Mesothelial cell of epicardium (in vitro differentiated cells): ENCODE measurements at places on chromosomes 4 and X.

GRCh38 chr4:95106408-95106928 is 348.7 kb downstream of the BMPR1B start:
- H3K27me3 ChIP-seq = peaks cover 5% of the 10 kb centered on the region
- no peak for DNase-seq
- peaks cover 9% of the 10 kb centered on the region for H3K4me1 ChIP-seq
- H3K4me3 ChIP-seq = no peak overlapping the region
- H3K27ac ChIP-seq = no peak overlapping the region

- no peak for DNase-seq
- H3K36me3 ChIP-seq = no peaks in the 10 kb centered on the region
- H3K4me1 ChIP-seq = no peaks in the 10 kb centered on the region
- H3K4me3 ChIP-seq = no peak overlapping the region
- peaks cover 10% of the 10 kb centered on the region for H3K27me3 ChIP-seq
- H3K27ac ChIP-seq = no peak overlapping the region
These were observed 123.1 kb upstream of the BOD1L1 start for GRCh38 chr4:13750594-13750993.

DNA sequence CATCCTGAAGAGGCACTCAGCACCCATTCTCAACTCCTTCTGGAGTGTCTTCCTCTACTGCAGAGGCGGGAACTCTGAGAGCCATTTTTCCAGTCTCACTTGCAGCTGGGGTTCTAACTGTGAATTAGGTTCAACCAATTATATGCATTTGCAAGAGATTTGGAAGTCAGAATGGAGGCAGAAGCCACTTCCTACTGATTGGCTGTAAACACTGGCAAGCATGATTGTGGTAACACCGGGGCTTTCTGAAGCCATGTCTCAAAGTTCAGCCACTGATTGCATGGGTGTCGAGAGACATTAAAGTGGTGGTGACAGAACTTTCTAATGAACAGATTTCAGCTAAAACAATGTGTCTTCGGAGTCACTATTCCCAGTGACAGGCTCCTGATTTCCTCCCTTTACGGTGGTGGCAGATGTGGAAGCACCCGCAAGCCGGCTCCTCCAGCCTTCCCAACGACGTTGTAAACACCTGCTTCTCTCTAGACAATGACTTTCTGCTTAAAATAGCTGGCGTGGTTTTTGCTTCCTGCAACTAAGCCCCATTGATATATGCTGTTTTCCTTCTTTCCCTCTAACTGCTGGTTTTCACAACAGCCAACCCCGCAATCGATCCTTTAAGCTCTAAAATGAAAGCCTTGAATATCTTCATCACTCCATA is 92.0 kb downstream of the IRF2 start:
- H3K27me3 ChIP-seq = no peaks in the 10 kb centered on the region
- no peak overlapping the region for H3K4me3 ChIP-seq
- DNase-seq = no peak
- peaks cover 8% of the 10 kb centered on the region for H3K36me3 ChIP-seq
- peak overlapping the region; percentile 55 for H3K27ac ChIP-seq
- H3K4me1 ChIP-seq = peaks cover 37% of the 10 kb centered on the region

GRCh38 chrX:155997436-155997835 is at the start of gene IL9R:
TSS of gene IL9R (plus strand) at chrX:155997696. CDS start at chrX:155997760, 64 bp downstream.
- no peak within 1 kb of the TSS for H3K4me3 ChIP-seq
- no peak for DNase-seq
- no peak within 1 kb of the TSS for H3K27ac ChIP-seq
- no peaks in the 10 kb centered on the region for H3K4me1 ChIP-seq

- no peaks in the 10 kb centered on the region for H3K36me3 ChIP-seq
- peaks cover 23% of the 10 kb centered on the region for H3K4me1 ChIP-seq
- DNase-seq = no peak
- H3K27me3 ChIP-seq = no peaks in the 10 kb centered on the region
These were observed 231.7 kb downstream of the HS3ST1 start for GRCh38 chr4:11196927-11197522.

GRCh38 chrX:101080326-101081124 is 1.8 kb downstream of the TMEM35A start:
- peaks cover 12% of the 10 kb centered on the region for H3K4me1 ChIP-seq
- H3K27me3 ChIP-seq = no peaks in the 10 kb centered on the region
- H3K4me3 ChIP-seq = no peak overlapping the region

GRCh38 chr4:118968005-118968404 is 79.4 kb downstream of the SYNPO2 start:
- DNase-seq = no peak
- no peak overlapping the region for H3K4me3 ChIP-seq
- H3K36me3 ChIP-seq = no peaks in the 10 kb centered on the region
- H3K4me1 ChIP-seq = peaks cover 56% of the 10 kb centered on the region

DNA sequence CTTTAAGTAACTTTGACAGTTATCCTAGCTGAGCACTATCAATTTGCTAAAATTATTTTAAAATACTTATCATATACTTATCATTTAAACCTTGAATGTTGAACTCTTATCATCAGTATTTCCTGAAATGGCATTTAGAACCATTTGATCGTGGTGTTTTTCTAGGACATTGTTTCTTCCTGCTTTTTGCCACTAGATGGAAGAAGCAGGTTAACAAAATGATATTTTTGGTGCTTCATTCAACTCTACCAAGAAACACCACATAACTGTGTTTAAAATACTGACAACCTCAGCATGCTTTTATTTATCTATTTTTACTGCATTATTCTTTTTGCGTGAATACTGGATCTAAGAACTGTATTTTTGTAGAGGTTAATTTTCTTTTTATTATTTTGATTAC is 44.6 kb downstream of the C4orf33 start:
- no peak for DNase-seq
- peaks cover 4% of the 10 kb centered on the region for H3K4me1 ChIP-seq
- no peak overlapping the region for H3K4me3 ChIP-seq

DNA sequence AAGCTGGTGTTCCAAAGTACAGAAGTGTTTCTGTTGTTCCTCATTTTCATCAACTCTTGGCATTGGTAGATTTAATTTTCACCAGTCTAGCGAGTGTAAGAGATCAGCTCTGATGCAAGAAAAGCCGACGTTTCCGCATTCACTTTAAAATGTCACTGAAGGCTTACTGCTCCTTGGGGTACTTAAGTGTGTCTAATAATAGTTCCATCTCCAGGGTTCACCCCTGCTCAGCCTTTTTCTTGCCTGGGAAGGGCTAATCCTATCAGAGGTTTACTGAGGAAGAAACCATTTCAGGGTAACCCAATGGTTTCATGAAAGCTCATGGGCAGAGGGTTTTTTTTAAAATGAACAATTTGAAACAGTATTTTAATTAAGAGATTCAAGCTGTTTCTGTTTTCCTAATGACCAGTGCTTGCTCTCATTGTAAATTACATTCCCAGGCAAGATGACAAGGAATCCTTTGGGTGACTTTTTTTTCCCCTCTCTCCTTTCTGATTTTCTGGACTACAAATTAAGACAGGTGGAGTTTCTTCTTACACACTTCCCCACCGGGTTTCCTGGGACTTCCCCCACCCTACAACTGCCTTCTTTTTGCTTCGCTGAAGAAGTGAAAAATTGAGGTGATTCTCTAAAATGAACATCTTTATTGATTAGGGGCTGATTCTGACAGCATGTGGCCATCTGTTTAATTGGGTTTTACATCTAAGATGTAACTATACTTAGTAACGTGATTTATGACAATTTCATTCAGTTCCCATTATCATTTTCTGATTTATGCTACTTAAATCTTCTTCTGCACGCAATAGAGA is 78.7 kb upstream of the CBLL2 start:
- peak overlapping the region; percentile 75 for H3K27ac ChIP-seq
- peaks cover 28% of the 10 kb centered on the region for H3K4me1 ChIP-seq
- H3K4me3 ChIP-seq = no peak overlapping the region
- no peaks in the 10 kb centered on the region for H3K27me3 ChIP-seq

- H3K4me3 ChIP-seq = no peak overlapping the region
- DNase-seq = no peak
- H3K4me1 ChIP-seq = no peaks in the 10 kb centered on the region
- H3K36me3 ChIP-seq = no peaks in the 10 kb centered on the region
- no peak overlapping the region for H3K27ac ChIP-seq
- H3K27me3 ChIP-seq = peaks cover 31% of the 10 kb centered on the region
These were observed 772 bp upstream of the MTTP start for GRCh38 chr4:99573735-99574368.

GRCh38 chr4:182343453-182343852 is 100.3 kb downstream of the TENM3 start:
- DNase-seq = no peak
- H3K27me3 ChIP-seq = peaks cover 52% of the 10 kb centered on the region
- no peak overlapping the region for H3K27ac ChIP-seq
- no peak overlapping the region for H3K4me3 ChIP-seq
- H3K4me1 ChIP-seq = peaks cover 24% of the 10 kb centered on the region

GRCh38 chr4:133188433-133189146 is 39.5 kb downstream of the PCDH10 start:
- no peaks in the 10 kb centered on the region for H3K4me1 ChIP-seq
- no peak overlapping the region for H3K4me3 ChIP-seq
- DNase-seq = no peak
- H3K36me3 ChIP-seq = no peaks in the 10 kb centered on the region
- H3K27ac ChIP-seq = no peak overlapping the region

GRCh38 chr4:61921920-61922319 is 721.8 kb downstream of the ADGRL3 start:
- no peak for DNase-seq
- no peak overlapping the region for H3K27ac ChIP-seq
- H3K4me3 ChIP-seq = no peak overlapping the region
- H3K36me3 ChIP-seq = peaks cover 3% of the 10 kb centered on the region
- H3K4me1 ChIP-seq = peaks cover 27% of the 10 kb centered on the region
